ENCODE measurements at places on chromosomes 2 and 18.

- peak; percentile 29 for DNase-seq
Observed at GRCh38 chr2:106885971-106886915, at the start of gene ST6GAL2. ST6GAL2 (minus strand) TSS chr2:106886167; CDS start chr2:106843977, 42,190 bp downstream.

GRCh38 chr2:101758001-101758400 is 60.5 kb downstream of the MAP4K4 start:
- DNase-seq = no peak

DNA sequence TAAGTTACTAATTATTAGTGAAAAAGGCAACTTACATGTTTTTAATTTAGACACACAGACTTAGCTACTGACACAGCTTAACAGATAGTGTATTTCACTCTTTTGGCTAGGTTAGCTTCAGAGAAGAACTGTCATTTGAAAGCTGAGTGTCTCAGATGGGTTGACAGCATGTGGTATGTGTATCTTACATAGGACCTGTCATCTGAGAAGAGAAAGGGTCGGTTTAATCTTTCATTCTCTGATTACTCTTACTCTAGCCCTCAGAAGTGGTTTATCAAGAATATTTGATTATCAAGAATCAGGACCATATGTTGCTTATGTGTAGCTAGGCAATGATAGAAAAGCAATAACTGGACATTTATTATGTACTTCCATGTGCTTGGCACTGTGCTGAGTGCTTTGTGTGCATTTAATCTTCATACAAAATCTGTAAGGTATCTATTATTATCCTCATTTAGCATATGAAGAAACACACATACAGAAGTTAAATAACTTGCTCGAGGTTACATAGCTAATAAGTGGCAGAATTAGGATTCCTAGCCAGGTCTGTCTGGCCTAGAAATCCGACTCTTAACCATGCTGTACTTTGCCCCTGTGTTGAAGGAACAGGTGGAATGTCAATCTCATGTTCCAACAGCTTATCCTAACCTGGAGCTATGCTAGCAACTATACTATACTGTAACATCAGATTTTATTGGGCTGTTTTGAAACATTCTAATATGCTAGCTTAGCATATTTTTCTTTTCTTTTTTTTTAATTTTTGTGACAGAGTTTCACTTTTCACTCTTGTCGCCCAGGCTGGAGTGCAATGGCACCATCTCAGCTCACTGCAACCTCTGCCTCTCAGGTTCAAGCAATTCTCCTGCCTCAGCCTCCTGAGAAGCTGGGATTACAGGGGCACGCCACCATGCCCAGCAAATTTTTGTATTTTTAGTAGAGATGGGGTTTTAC is 28.4 kb downstream of the CFLAR start:
- DNase-seq = no peak

DNA sequence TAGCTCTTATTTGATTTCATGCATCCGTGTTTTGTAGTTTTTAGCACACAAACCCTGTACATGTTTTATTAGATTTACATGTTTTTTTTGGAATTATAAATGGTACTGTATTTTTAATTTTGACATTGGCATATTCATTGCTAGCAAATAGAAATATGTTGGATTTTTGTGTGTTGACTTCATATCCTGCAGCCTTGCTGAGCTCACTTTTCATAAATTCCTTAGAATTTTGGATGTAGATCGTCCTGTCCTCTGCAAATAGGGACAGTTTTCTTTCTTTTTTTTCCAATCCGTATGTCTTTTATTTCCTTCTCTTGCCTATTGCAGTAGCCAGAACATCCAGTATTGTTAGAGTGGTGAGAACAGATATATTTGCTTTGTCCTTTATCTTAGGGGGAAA is 46.7 kb upstream of the GPR17 start:
- no peak for DNase-seq

- peak; percentile 38 for DNase-seq
Observed at GRCh38 chr2:158969715-158970240, 1.3 kb downstream of the TANC1 start.

DNA sequence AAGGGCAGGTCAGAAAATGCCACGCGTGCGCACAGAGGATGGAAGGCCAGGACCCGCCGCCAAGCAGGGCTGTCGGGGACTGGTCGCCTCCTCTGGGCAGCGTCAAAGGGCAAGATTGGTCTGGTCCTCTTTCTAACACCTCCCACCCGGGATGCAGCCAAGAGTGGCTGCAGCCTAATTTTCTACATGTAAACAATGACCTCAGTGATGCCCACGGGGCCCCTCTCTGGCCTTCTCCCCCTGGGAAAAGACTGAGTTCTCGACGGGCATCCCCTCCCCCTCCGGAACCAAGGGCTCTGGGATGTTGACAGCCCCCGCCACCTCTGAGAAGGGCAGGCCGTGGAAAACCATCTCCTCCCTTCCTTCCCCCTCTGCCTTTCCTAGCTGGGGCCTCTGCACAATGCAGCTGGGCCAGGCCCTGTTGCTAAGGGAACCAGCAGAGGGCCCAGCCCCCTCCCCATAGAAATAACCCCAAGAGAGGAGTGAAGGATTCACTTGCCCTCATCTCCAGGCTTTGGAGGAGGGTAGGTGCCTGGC is 80.0 kb upstream of the ZNF532 start:
- DNase-seq = no peak

- DNase-seq = no peak
Observed at GRCh38 chr2:45765728-45766254, 114.3 kb downstream of the PRKCE start.

GRCh38 chr2:164922134-164922533 is 33.2 kb downstream of the SLC38A11 start:
- DNase-seq = no peak

DNA sequence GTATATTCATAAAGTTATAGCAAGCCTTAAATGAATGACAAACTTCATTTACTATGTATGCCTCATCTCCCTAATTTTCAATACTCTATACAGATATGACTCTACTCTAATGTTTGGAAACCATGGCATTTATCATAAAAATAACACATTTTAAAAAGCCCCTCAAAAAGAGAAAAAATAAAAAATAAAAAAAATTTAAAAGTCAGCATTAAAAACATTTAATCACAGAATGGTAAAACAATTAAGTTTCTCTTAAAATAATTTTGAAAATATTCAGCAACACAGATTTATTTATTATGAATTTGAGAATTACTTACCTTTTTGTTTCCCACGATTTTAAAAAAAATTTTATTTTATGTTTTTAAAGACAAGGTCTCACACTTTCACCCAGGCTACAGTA is 65.0 kb upstream of the CDKL4 start:
- DNase-seq = no peak

GRCh38 chr2:219713110-219713509 is 85.7 kb downstream of the SLC4A3 start:
- no peak for DNase-seq

GRCh38 chr2:231299267-231299666 is 96.2 kb upstream of the B3GNT7 start:
- DNase-seq = no peak

DNA sequence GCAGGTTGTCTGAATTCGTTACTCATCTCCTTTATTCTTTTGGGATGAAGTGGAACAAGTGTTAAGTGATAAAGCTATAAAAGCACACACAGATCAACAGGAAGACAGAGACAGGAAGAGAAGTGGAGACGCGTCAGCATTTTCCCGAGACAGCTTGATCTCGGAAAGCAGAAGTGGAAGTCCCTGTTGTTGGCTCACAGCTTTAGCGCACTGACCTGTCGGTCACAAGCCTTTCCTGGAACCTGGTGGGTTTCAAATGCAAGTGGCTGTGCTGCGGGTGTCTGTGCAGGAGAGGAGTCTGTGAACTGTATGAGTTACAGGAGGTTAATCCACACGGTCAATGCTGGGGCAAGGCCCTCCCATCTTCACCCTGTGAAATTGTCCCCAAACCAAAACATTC is 116.6 kb upstream of the PELI1 start:
- DNase-seq = no peak

- DNase-seq = no peak
Observed at GRCh38 chr2:205654878-205655605, 27.3 kb upstream of the NRP2 start.

GRCh38 chr2:69499242-69499641 is 62.0 kb upstream of the NFU1 start:
- DNase-seq = no peak

DNA sequence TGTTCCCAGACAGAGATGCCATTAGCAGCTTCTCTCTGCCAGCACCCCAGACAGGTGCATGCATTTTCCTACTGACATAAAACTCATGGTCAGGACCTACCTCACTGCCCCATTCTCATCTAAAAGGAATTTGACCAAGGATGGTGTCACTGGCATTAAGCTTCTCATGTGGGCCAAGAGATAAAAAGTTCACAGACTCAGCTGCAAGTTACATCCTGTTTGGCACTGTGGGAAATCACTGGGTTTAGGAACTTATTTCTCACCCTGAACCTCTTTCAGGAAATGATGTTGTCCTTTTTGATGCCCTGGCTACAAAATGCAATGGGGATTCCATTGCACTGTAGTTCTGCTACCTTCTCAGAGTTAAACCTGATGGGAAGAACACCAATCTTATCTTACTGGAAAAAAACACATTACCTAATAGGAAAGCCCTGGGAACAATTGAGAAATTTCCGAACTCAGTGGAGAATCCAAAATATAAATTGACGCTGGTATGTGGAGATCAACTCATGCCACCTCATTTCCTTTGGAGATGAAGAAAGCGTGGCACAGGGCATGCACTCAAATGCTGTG is 252.1 kb upstream of the COPS8 start:
- DNase-seq = no peak

DNA sequence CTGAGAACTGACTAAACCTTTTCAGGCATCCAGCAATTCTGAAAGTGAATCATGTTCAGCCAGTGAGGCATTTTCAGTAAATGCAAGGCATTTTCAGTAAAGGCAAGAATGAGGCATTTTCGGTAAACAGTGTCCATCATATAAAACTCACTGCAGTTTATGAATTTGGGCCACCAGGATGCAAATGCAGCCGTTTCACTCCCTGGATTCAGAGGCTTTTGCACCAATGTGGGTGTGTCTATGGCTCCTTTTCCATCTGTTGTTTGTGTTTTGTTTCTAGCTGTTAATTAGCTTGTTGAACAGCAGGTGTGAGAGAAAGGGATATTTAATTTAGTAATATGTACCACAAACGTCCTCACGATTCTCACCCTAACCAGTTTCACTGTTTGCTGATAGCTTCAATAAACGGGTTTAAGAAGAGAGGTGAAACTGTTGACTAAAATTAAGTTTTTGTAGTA is 116.3 kb upstream of the PGAP1 start:
- DNase-seq = no peak

DNA sequence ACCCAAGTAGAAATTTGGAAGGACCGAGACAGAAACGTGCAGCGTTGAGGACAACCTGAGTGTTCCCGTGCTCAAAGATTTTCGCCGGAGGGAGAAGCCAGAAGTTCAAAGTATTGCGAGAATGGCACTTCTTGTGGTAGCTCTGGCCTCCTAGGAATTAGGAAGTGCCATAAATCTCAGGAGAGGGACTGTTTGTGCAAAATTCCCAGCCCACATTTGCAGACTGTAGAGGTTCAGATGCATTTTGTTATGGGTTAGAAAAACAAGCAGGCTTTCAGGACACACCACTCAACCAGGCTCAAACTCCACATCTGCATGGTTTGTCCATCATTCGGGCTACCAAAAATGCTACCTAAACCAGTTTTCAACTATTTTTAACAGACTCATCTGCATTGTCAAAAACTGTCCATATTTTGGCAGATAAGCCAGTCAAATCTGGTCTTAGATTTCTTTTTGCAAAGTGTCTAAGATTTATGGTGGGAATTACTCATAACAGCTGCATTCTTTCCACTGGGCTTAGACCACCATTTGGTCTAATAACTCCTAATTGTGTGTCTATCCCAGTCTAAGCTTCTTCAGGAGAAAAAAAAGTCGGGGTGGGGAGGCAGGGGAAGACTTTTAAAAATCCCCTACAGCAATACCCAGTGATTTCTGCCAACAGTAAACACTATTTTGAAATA is 422.9 kb downstream of the ARHGAP15 start:
- DNase-seq = no peak

GRCh38 chr18:58908006-58908405 is 43.3 kb downstream of the ZNF532 start:
- no peak for DNase-seq

GRCh38 chr18:50633992-50634391 is 74.1 kb downstream of the MAPK4 start:
- no peak for DNase-seq

DNA sequence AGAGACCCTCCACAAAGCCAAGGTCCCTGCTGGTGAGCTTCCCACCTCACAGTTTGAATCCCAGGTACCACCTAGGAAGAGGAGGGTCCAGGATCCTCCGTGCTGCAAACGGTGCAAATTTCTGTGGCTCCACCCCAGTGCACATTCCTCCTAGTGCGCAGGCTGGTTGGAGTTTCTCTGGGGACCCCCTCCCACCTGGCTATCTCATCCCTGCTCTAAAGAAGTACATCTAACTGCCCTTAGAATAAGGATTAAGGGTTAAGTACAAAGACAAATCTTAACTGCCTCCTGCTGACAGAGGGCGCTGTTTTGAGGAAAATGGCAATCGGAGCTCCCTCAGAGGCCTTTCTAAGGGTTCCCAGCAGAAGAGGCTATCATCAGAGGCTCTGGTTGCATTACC is 109.6 kb upstream of the FSIP2 start:
- no peak for DNase-seq

DNA sequence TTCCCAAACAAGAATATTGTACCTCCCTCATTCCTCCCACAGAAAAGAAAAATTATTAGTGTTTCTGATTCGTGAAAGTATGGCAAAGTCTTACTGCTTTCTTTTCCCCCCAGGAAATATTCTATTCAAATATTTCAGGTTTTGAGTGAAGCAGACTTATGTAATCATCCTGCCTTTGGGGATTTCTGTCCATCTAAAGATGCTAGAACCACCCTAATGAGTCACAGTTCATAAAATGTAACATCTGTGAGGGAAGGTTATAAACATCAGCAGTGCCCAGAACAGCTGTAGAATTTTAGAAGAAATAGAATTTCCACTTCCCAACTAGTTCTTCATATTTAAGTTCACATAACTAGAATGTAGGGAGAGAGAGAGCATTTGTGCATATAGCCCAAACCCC is 39.0 kb downstream of the EEF1B2 start:
- DNase-seq = no peak

- DNase-seq = no peak
Observed at GRCh38 chr2:190896477-190896876, 15.9 kb downstream of the GLS start.

- no peak for DNase-seq
Observed at GRCh38 chr2:188937228-188938220, 36.6 kb upstream of the COL3A1 start.

All from activated naive CD8-positive, alpha-beta T cell treated with anti-CD3 and anti-CD28 coated beads, Interleukin-2, amount 10 ng/mL, durations not matched to agents 7 days and 5 days (primary cell).